ENCODE measurements at places on chromosomes 4 and X. TPM values are rescaled to one million over a fixed set of nuclear protein-coding genes. Genes with fewer than 3 reads are reported as not detected.
A peak's percentile ranks its signal among the peaks of the same experiment; 100 is the strongest.

DNA sequence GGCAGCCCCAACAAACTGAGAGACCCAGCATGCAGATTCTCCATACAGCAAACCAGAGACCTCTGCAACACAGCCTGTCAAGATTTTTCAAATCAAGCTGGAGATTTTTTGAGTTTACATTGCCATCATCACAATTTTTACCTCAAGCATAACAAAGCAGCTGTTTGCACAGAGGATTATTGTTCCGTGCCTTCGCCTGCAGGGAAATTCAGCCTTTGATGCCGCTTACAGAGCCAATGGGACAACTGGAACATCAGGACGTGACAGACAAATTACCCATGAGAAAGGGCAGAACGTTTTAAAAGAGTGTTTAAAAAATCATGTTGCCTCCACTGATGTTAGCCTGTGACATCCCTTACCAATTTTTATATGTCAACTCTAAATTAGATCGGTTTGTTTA is 363.7 kb downstream of the FBXW7 start:
- no peak for DNase-seq
- H3K36me3 ChIP-seq = no peaks in the 10 kb centered on the region
- no peak overlapping the region for H3K4me3 ChIP-seq
- H3K27ac ChIP-seq = no peak overlapping the region

DNA sequence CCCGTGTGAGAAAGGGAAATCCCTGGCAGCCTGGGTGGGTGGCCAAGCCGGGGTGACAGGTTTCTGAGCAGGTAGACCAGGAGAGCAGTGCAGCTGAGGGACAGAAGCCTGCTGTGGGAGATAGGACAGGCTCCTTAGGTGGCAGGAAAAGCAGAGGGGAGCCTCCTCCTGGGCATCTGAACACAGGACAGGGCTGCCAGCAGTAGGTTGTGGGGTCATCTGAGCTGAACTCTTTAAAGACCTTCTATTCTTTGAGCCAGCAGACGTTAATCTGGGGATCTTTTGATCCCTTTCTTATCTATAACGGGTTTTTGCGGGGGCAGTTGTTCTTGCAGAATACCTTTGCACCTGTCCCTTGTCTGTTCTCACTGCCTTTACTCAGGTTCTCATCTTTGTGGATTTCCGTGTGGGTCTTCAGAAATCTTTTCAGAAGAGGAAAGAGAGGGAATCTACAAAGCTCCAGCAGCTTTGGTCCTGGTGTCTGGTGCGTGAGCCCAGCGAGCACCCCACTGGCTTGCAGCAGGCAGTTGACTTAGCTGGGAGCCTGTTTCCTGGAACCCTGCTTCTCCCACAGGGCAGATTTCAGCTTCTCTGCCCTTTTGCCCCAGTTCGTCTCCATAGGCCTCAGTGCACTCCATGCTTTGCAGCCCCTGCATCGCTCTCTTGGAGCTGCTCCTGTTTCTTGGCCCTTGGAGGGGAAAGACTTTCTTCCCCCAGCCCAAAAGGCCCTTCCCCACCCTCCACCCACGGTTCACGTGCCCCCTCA is 35.8 kb upstream of the TADA2B start:
- peaks cover 4% of the 10 kb centered on the region for H3K36me3 ChIP-seq
- no peak overlapping the region for H3K4me3 ChIP-seq
- no peak overlapping the region for H3K27ac ChIP-seq
- peak; percentile 30 for DNase-seq
- H3K27me3 ChIP-seq = no peaks in the 10 kb centered on the region
- H3K4me1 ChIP-seq = no peaks in the 10 kb centered on the region

DNA sequence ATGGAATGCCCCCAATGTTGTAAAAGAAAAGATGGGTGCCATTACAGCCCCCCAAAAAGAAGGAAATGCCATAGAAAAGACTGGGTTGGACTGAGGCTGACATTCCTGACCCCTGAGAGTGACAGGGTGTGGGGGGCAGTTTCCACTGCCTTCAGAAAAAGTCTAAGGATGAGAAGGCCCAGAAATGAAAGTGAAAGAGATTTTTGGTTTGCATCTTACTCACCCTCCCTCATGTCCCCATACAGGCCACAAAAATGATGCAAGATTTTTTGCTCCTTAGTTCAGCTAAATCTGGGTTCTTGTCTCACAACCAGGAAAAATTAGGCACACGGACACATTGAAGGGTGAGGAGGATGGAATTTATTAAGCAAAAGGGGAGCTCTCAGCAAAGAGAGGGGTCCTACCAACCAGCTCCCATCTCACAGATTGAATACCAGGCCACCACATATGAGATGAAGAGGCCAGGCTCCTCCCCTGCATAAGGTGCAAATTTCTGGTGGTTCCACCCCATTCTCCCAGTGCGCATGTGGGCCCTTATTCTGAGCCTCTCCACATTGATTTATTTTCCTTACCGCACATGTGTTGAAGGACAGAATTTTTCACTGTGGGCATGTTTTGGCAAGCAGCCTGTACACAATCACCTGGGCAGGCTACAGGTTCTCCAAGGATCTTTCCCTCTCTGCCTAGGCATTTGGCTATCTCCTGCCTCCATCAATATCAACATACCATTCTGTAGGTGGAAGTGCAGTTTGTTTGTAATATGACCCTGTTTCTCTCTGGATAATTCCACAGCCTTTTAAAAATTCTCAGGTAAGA is 18.8 kb downstream of the PPP4R3C start:
- no peak overlapping the region for H3K27ac ChIP-seq
- no peak for DNase-seq
- no peaks in the 10 kb centered on the region for H3K4me1 ChIP-seq
- H3K27me3 ChIP-seq = no peaks in the 10 kb centered on the region

GRCh38 chrX:56726605-56727004 is 2.4 kb upstream of the NBDY start:
- no peak for DNase-seq
- peaks cover 13% of the 10 kb centered on the region for H3K4me1 ChIP-seq
- H3K4me3 ChIP-seq = no peak overlapping the region
- no peak overlapping the region for H3K27ac ChIP-seq
- no peaks in the 10 kb centered on the region for H3K36me3 ChIP-seq

DNA sequence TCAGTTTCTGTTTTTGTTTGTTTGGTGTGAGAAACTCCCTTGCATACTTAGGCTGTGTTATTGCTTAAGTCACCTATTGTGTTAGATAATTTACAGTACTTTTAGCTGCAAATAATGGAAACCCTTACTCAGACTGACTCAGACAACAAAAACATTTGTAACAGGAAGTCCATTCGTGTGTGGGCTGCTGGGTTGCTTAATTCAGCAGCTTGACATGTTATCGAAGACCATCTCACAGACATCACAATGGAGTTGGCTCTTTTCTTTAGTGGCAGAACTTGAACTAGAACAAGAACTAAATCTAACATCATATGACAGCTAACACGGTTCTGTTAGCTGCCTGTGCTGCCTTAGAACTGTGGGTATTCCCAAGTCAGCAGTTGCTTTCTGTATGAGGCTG is 9.9 kb upstream of the GABRE start:
- H3K4me1 ChIP-seq = no peaks in the 10 kb centered on the region
- H3K27me3 ChIP-seq = no peaks in the 10 kb centered on the region
- H3K4me3 ChIP-seq = no peak overlapping the region
- no peak overlapping the region for H3K27ac ChIP-seq
- H3K36me3 ChIP-seq = no peaks in the 10 kb centered on the region
- no peak for DNase-seq

DNA sequence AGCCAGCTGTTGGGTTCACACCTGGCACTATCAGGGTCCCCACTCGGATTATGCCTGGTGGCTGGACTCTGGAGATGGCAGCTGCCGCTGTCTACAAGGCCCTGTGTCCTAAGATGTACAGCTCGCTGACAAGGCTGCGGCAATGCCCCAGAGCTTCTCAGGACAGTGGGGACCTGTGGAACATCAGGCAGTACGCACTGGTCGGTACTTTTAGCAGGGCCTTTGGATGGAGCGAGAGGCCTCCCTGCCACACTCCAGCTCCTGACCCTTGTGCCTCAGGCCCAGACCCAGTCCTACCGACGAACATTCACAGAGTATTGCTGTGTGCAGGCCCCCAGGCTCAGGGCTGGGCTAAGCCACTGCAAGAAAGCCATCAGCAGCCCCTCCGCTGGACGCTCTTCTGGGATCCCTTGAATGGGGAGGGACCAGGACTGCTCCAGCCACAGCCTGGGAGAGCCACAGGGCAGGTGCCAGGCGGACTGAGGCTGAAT is 45.7 kb upstream of the HMX1 start:
- peak; percentile 69 for DNase-seq
- H3K4me1 ChIP-seq = no peaks in the 10 kb centered on the region
- no peak overlapping the region for H3K4me3 ChIP-seq
- no peak overlapping the region for H3K27ac ChIP-seq
- peaks cover 29% of the 10 kb centered on the region for H3K27me3 ChIP-seq
- no peaks in the 10 kb centered on the region for H3K36me3 ChIP-seq

DNA sequence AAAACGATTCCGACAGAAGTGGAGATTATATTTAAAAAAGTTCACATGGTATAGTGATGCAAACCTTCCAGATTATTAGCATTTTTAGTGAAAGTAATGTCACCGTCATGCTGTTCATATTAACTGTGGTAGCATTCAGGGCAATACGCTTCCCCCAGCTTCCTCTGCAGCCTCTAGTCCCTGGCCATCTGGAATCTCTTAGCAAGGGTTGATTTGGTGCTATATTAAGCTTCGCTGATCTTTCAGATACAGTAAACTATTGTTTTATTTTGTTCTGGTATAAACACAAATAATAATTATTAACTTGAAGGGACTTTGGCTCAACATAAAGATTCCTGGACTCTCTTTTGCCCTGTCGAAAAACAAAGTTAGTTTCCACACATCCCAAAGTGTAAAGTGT is 1080.5 kb upstream of the TENM3 start:
- H3K4me3 ChIP-seq = no peak overlapping the region
- no peaks in the 10 kb centered on the region for H3K36me3 ChIP-seq
- H3K27ac ChIP-seq = no peak overlapping the region
- H3K27me3 ChIP-seq = no peaks in the 10 kb centered on the region
- no peaks in the 10 kb centered on the region for H3K4me1 ChIP-seq

DNA sequence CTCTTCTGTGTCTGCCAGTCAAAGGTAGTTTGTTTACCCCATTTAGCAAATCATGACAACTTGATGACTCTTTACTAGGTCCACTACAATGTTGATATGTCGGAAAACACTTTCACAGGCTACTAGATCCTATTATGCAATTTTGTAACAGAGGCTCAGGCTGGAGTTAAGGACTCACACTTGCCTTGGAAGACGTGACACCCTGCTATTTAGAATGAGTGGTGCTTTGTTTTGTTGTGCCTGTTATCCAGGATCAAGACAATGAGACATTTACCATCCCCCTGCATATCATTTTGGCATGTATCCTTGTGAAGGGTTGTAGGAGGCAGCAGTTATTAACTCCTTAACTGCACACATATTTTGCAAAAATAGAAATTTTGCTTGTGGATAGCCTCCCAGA is 263.7 kb downstream of the IL1RAPL1 start:
- no peak overlapping the region for H3K4me3 ChIP-seq
- no peaks in the 10 kb centered on the region for H3K4me1 ChIP-seq
- DNase-seq = no peak
- H3K27me3 ChIP-seq = no peaks in the 10 kb centered on the region
- no peaks in the 10 kb centered on the region for H3K36me3 ChIP-seq
- H3K27ac ChIP-seq = no peak overlapping the region

DNA sequence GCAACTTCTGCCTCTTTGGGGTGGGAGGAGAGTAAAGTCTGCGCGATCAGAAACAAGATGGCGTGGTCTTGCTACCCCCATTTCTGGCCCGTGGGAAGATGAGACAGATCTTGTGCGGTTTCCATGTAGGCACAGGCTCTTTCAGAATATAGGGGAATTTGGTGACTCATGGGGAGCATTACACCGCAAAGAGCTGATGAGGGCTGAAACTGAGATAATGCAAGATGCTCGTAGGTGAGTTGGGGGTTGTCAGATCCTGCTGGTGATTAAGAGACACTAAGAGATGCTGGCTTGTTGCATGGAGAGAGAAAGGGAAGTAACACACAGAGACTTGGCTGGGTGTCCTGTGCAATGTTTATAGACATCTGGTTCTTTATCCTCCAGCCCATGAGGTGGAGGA is 1.5 kb downstream of the EVC start:
- DNase-seq = no peak
- no peaks in the 10 kb centered on the region for H3K36me3 ChIP-seq
- peaks cover 39% of the 10 kb centered on the region for H3K27me3 ChIP-seq
- no peak overlapping the region for H3K27ac ChIP-seq
- H3K4me3 ChIP-seq = no peak overlapping the region

GRCh38 chr4:78652282-78652876 is 100.8 kb downstream of the ANXA3 start:
- peak overlapping the region; percentile 9 for H3K27ac ChIP-seq
- H3K27me3 ChIP-seq = no peaks in the 10 kb centered on the region
- peaks cover 44% of the 10 kb centered on the region for H3K4me1 ChIP-seq
- H3K4me3 ChIP-seq = no peak overlapping the region
- DNase-seq = no peak

- H3K4me1 ChIP-seq = no peaks in the 10 kb centered on the region
- H3K27ac ChIP-seq = no peak overlapping the region
- no peak for DNase-seq
These were observed 221.3 kb downstream of the ANK2 start for GRCh38 chr4:113270520-113271319.

DNA sequence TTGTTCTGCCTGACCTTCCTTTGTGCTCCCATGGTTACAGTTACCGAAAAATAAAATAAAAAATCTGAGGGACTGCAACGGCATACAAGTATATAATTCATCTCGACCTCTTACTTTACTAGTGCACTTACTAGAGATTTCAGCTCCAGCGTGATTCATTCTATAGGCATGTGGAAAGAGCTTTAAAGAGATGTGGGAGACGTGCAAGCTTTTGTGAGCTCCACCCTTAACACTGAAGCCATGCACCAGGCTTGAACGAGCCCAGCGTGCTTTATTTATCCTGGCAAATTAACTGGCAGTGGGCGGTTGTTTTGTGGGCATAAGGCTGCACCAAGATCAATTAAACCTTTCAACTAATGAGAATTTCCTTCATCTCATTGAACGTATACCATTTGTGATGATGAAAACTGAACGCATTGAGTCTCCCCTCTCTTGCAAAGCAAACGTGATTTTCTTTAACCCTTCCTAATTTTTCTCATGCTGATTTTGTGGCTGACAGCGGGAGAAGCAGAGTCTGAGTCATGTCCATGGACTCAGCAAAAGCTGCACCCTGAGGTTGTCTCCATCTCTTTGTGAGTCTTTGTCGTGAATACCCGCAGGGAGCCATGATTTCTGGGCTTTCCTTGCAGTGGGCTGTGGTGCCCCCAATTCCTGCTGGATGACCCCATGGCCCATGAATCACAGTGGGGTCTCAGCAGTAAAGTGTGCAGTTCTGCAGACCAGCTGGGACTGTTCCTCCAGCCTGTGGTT is 60.1 kb downstream of the MXRA5 start:
- no peaks in the 10 kb centered on the region for H3K4me1 ChIP-seq
- H3K27me3 ChIP-seq = no peaks in the 10 kb centered on the region
- H3K4me3 ChIP-seq = no peak overlapping the region
- no peak overlapping the region for H3K27ac ChIP-seq

- H3K27ac ChIP-seq = no peak overlapping the region
- no peaks in the 10 kb centered on the region for H3K36me3 ChIP-seq
- H3K27me3 ChIP-seq = peaks cover 42% of the 10 kb centered on the region
- no peak overlapping the region for H3K4me3 ChIP-seq
These were observed 4.4 kb upstream of the FAT1 start for GRCh38 chr4:186727977-186728519.

Gene EDNRA
- total RNA-seq = 6.2 TPM

Gene C4orf50
- total RNA-seq = 0.29 TPM

Gene ADH1A
- total RNA-seq = not detected

Gene CAPN6
- 0.39 TPM for total RNA-seq

Gene NAT8L
- total RNA-seq = 3.1 TPM

Gene COMMD8
- total RNA-seq = 19.8 TPM

Gene AMBN
- total RNA-seq = not detected

Gene PABPC1L2B
- total RNA-seq = not detected

Gene AR
- total RNA-seq = 1.9 TPM

Gene GASK1B
- 30.9 TPM for total RNA-seq

Gene NXF2
- total RNA-seq = not detected

Gene GPAT3
- total RNA-seq = 24.0 TPM

Gene DMRTC1
- total RNA-seq = 0.23 TPM

Measured in spleen (tissue), 13 donors.